ENCODE measurements at places on chromosomes 6 and 20. TPM values are rescaled to one million over a fixed set of nuclear protein-coding genes. Genes with fewer than 3 reads are reported as not detected.

GRCh38 chr6:108575905-108576494 lies 15.3 kb downstream of the FOXO3 start:
- no peaks in the 10 kb centered on the region for H3K36me3 ChIP-seq
- no peak overlapping the region for H3K4me3 ChIP-seq
- no peak for DNase-seq
- no peaks in the 10 kb centered on the region for H3K27me3 ChIP-seq
- H3K4me1 ChIP-seq = peaks cover 2% of the 10 kb centered on the region

DNA sequence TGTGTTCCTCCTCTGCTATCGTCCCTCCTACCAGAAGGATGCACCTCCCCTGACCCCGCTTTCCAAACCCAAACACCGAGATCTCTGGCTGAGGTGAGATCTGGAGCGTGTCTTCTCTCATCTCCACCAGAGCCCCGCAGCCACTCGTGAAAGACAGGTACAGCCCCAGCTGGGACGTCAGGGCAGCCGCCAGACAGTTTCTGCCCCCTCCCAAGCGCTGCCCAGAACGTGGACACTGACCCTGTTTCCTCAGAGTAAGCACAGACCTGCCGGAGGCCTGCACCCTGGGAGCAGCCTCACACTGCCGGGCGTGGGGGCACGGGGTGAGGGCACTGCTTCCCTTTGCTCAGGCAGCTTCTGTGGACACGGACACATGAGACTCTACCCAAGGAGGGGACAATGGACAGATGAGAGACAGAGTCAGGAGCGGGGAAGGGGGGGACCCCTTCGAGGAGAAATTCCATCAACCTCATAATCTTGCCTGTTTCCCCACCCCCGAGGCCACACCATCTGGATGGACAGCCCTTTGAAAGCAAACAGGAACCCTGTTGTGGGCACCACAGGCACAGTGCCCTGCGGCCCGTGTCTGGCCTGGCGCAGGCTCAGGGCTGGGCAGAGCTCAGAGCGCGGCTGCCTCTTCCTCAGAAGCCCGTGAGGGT lies 210.6 kb downstream of the DLL1 start:
- no peaks in the 10 kb centered on the region for H3K4me1 ChIP-seq
- no peak overlapping the region for H3K27ac ChIP-seq
- H3K36me3 ChIP-seq = no peaks in the 10 kb centered on the region
- H3K4me3 ChIP-seq = no peak overlapping the region
- no peak for DNase-seq

GRCh38 chr6:158536891-158537798 lies 22.7 kb upstream of the TMEM181 start:
- no peak overlapping the region for H3K27ac ChIP-seq
- no peak for DNase-seq
- H3K4me3 ChIP-seq = peak overlapping the region; percentile 56
- no peaks in the 10 kb centered on the region for H3K4me1 ChIP-seq

DNA sequence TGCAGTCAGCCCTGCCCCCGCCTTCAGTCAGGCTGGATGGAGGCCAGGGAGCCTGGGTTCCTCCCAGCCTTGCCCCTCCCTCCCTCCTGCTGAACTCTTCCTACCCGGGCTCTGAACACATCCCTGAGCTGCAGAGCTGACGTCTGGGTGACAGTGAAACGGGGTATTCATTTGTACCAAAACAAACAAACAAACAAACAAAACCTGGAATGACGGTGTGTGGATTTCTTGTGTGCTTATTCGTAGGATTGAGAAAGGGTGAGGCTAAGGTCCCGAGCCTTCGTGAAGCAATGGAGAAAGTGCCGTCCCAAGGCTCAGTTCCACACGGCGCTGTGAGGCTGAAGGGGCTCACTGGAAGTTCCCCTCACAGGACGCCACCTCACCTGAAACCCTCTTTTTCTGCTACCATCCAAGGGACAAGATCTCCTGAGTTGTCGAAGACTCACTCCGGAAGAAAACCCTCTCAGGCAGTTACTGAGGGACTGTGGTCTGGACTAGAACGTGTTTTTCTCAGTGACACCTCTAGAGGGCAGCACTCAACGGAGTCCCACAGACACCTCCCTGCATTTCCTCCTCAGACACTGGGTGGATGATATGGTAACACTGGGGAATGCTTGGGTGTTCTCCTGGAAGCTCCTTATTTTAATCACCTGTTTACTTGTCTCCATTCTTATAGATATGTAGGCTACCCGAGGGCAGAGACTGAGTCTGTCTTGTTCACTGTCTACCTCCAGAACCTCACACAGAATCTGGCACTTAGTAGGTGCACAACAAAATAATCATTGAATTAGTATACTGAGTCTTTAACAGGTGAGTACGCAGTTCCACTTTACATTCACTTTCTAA lies 27.3 kb downstream of the GSTA3 start:
- no peaks in the 10 kb centered on the region for H3K27me3 ChIP-seq
- DNase-seq = peak; percentile 69
- H3K4me1 ChIP-seq = no peaks in the 10 kb centered on the region
- H3K27ac ChIP-seq = peak overlapping the region; percentile 83
- peak overlapping the region; percentile 66 for H3K4me3 ChIP-seq

DNA sequence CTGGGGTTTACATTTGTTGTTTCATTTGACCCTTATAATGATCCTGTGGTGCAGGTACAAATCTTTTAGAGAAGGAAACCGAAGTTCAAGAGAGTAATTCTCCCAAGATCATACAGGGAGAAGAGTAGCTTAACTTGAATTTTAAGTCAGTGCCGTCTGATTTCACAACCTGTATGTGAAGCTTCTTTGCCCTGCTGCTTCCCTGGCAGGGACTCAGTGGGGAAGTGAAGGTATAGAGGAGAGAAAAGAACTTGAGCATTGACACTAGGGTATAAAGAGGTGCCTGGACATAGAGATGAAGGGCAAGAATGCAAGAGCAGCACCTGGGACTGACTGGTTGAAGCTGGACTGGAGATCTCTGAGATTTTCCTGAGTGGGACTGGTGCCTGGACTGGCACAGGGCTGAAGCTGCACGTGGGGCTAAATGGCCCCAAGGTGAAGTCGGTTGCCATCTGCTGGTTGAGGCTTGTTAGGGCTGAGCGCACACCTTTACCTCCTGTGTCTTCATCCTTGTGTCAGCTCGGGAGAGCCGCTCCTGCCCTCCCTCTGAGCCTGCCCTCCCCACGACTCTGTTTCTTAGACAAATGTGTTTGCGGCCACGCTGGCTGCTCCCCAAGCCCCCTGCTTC lies 41.8 kb downstream of the FARS2 start:
- H3K4me3 ChIP-seq = no peak overlapping the region
- H3K36me3 ChIP-seq = no peaks in the 10 kb centered on the region
- peaks cover 6% of the 10 kb centered on the region for H3K4me1 ChIP-seq
- DNase-seq = peak; percentile 61

DNA sequence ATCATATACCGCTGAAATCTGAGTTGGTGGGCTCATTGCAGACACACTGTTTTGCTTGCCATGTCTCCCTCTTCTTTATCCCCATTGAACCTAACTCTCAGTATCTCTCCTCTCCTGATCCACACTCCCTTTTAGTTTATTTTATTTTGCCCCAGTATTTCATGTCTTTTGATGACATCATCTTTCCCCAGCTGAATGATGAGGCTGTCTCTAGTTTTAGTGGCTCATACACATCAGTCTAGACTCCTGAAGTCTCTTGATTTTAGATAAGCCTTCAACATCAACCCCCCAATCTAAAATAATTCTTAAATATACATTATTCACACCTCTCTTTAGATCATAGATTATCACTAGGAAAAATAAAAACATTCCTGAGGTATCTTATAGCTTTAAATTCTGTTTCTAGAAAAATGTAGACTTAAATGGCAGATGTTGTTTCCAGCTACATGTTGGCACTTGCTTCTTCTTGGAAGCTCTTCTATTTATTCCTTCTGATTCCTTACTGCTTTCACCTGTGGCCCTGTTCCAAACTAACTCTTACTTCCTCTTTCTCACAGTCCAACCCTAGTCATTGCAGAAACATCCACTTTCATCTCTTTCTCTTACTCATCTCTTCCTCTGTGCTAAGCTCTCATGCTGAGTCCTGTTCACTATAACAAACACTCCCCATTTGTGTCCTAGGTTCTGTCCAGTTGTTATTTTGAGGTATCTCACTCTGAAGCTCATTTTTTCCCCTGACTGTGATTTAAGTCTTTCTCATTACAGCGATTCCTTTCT lies 191.9 kb upstream of the SLC35B3 start:
- no peak overlapping the region for H3K27ac ChIP-seq
- no peak for DNase-seq
- H3K36me3 ChIP-seq = no peaks in the 10 kb centered on the region
- no peaks in the 10 kb centered on the region for H3K4me1 ChIP-seq

DNA sequence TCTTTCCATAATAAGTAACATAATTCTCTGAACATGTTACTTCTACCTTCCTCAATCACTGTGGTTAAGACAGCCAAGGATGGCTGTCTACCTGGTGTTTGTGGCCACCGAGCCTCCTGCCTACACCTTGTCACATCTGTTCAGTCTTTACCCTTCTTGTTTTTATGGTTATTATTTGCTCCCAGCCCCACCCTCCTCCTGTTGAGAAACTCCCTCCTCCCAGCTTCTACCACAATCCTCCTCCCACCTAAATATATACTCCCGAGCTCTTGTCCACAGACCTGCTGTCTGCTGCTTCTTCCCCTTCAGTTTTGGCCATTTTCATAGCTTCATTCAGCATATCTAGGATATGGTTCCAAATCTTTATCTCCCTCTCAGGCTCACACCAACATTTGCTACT lies 35.7 kb upstream of the GABRR1 start:
- H3K27me3 ChIP-seq = no peaks in the 10 kb centered on the region
- DNase-seq = no peak
- no peak overlapping the region for H3K4me3 ChIP-seq
- no peak overlapping the region for H3K27ac ChIP-seq
- no peaks in the 10 kb centered on the region for H3K4me1 ChIP-seq

DNA sequence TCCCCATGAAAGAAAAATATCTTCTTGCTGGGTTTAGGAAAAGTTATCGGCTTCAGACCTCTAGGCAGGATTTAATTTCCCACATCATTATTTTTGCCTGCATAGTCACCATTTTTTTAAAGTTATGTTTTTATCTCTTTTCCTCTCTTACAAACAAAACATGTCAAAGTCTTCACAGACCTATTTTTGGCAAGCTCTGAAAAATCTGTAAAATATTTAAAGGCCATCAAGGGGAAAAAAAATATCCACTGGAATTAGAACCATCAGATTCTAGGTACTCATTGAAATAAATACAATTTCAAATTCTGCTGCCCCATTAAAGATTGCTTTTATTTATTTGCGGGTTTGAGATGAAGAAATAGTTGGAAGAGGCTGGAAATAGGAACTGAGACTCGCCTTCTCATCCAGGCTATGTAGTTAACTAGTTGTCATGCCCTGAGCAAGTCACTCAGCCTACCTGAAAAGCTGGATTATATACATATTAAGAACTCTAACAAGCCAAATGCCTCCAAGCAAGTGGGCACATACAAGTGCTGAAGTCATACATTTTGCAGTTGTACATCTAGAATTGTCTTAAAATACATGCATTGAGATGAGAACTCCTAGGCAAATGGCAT lies 101.7 kb upstream of the SASH1 start:
- DNase-seq = no peak
- no peaks in the 10 kb centered on the region for H3K27me3 ChIP-seq
- H3K4me1 ChIP-seq = no peaks in the 10 kb centered on the region

- no peaks in the 10 kb centered on the region for H3K36me3 ChIP-seq
- DNase-seq = no peak
- no peaks in the 10 kb centered on the region for H3K4me1 ChIP-seq
- peaks cover 5% of the 10 kb centered on the region for H3K27me3 ChIP-seq
Observed at GRCh38 chr6:372336-372911, 19.1 kb upstream of the IRF4 start.

- H3K36me3 ChIP-seq = no peaks in the 10 kb centered on the region
- DNase-seq = no peak
- no peaks in the 10 kb centered on the region for H3K4me1 ChIP-seq
- no peaks in the 10 kb centered on the region for H3K27me3 ChIP-seq
Observed at GRCh38 chr6:148780918-148781436, 34.1 kb downstream of the UST start.

DNA sequence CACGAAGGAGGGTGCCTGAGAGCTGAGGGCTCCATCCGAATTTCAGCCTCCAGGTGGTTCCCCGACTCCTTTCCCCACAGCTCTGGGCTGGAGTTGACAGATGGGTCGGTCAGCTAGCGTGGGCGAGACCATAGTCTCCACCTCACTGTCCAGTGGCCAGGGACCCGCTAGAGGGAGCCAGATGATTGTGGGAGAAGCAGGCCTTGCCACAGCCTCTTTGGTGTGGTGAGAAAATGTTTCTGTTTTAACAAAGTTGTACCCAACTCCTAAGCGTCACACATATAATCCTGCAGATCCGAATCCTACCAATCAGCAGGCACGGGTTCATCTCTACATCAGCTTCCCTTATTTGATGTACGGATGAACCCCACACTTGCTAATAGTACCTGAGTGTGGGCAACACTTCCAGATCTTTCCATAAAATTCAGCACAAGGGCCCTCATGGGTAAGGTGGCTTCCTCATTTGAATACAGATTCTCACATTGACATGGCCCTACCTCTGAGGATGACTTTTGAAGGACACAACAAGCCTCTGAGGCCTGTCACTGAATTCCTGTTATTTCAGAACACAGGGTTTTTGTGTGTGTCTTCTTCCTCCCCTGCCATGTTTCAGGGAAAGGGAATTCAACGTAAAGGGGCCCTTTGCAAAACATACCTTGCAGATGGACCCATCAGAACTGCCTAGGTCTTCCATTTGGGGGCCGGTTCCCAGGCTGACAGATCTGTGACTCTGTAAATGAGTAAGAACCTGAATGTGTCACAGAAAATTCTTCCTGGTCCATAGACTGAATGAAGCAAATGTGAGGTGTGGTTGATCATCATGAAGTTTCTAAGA lies 103.2 kb upstream of the DUSP22 start:
- no peak overlapping the region for H3K27ac ChIP-seq
- H3K36me3 ChIP-seq = no peaks in the 10 kb centered on the region
- H3K27me3 ChIP-seq = no peaks in the 10 kb centered on the region
- peak; percentile 64 for DNase-seq
- H3K4me3 ChIP-seq = no peak overlapping the region
- H3K4me1 ChIP-seq = no peaks in the 10 kb centered on the region

- no peaks in the 10 kb centered on the region for H3K4me1 ChIP-seq
- H3K27me3 ChIP-seq = no peaks in the 10 kb centered on the region
- no peaks in the 10 kb centered on the region for H3K36me3 ChIP-seq
- H3K27ac ChIP-seq = no peak overlapping the region
- no peak overlapping the region for H3K4me3 ChIP-seq
Observed at GRCh38 chr20:14197097-14197496, 140.3 kb downstream of the FLRT3 start.

DNA sequence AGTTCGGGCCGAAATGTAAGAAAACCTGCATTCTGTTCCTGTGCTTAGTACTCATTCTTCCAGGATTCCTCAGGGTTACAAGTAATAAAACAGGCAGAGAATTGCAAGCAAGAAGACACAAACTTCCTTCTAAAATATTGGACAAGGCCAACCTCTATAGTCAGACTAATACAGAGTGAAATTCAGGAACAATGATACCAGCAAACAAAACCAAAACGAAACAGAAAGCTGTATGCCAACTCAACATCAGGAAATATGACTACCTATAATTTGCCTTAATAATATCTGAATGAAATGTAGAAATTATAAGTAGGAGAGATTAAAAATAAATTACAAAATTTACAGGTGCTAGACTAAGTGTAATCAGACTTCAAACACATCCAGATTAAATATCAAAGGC lies 238.8 kb downstream of the HIVEP2 start:
- H3K4me3 ChIP-seq = no peak overlapping the region
- no peaks in the 10 kb centered on the region for H3K36me3 ChIP-seq
- H3K4me1 ChIP-seq = no peaks in the 10 kb centered on the region
- H3K27me3 ChIP-seq = no peaks in the 10 kb centered on the region
- H3K27ac ChIP-seq = no peak overlapping the region
- DNase-seq = no peak

TMEM170B gene
- total RNA-seq = 1.3 TPM

SEL1L2 gene
- total RNA-seq = not detected

TRAPPC3L gene
- total RNA-seq = not detected

CYP24A1 gene
- 3.0 TPM for total RNA-seq

PET117 gene
- total RNA-seq = 14.6 TPM

FAM217A gene
- total RNA-seq = not detected

FOXC1 gene
- total RNA-seq = 6.7 TPM

SSTR4 gene
- total RNA-seq = not detected

CLVS2 gene
- 1.1 TPM for total RNA-seq
